Stimulated activated CD4-positive, alpha-beta T cell treated with anti-CD3 and anti-CD28 coated beads, Interleukin-12 subunit alpha, Interleukin-12 subunit beta, amount 100 ng/mL, for 24 hours (primary cell): ENCODE measurements at places on chromosomes 12 and 14.

DNA sequence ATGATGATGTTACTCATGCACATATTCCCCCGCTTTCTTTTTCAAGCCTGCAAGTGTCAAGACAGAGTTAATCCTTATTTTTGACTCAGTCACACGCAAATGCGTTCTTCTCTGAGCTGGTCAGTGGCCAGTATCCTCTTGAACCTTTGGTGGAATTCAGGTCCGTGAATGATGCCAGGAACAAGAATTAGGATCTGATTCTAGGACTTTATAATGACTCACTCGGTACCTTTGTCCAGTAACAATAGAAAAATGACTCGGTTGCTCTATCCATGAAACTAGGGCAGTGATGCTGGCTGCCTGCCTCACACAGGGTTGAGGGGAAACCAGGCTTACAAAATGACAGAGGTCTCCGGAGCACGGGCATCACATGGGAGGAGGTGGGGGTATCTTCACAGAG is 185.8 kb upstream of the NUDT4 start:
- DNase-seq = no peak

DNA sequence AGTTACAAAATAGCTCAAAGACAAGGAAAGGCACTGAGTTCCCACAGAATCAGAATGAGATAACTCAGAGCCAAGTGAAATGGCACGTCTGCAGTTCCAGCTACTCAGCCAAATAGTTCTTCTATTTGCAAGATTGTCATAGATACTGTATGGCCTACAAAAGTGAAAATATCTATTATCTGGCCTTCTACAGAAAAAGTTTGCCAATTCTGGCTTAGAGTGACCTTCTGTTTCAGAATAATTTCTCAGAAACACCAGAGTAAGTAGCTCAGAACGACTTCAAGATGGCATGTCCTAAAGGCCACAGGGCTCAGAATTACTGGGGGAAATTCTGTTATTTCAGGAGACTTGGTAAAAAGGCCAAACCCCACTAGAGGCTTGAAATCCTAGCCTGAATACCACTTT is 10.7 kb upstream of the RTRAF start:
- DNase-seq = no peak

DNA sequence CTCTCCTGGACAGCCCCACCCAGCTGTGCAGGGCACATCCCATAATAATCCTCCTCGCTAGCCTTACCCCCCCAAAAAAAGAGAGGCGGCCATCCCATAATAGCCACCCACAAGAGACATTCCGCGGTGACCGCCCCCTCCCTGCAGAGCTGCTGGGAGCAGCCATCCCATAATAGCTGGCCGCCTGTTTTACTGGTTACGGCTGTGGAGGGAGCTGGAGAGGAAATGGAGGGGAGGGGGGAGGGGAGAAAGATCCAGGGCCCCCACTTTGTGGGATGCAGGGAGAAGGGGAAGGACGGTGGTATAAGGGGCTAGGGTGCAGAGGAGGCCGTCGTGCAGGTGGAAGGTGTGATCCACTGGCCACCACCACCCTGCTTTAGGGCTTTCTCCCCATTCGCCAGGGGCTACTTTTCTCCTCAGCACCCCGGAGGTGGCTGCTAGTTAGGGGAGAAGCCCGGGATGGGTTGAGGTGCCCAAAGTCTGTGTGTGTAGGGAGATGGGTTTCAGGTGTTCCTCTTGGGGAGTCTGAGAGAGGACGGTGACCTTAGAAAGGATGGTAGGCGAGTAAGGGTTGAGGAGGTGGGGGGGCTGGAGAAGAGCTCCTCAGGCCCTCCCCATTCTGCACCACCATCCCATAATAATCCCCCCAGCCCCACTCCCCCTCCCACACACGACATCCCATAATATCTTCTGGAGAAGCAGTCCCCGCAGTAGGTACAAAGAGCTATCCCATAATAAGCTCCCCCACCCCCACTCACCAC is 6.0 kb upstream of the CHD4 start:
- DNase-seq = no peak

GRCh38 chr12:39613525-39613924 is 6.1 kb downstream of the ABCD2 start:
- DNase-seq = no peak

DNA sequence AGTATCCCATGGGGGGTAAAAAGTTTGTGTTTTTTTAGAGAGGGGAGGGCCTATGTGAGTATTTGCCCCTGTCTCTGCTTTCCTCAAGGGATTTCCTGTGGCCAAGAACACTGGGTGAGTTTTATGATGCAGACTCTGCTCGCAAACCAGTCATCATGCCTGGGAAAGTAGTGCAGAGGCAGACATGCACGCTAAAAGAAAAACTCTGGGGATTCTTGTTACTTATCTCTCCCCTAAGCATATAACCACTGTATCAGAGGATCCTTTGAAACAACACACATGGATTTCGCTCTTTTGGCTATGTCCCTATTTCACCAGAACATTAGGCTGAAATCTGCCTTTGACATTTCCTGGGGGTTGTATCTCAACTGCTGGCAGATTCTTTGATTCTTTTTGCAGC is 1845.8 kb upstream of the SEL1L start:
- DNase-seq = no peak

DNA sequence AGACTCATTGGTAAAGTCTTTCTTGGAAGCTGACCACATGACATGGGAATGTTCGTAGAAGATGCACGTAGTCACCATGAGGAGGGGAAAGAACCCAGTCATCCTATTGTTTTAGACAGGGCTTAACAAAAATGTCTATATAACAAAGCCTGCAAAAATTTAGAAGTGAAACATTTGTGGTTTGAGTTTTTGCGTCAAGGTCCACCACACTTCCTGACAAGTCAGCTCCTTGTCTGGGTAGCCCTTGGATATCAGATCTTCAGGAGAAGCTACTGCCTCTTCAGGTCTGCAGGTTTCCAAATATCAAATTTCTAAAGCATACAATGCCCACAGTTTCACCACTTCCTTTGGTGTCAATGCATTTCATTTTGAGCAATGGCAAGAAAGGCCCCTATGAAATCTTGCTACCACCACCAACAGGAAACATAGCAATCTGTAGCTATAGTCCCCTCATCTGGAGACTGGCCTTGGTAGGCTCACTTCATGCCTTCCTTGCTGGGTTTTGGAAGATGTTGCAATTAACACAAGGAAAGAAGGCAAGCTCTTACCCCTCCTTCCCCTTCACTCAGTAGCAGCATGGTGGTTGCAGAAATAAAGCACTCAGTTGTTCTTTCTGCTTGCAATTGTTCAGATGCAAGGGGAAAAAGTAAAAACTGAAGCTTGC is 235.2 kb downstream of the PCNX1 start:
- DNase-seq = no peak

DNA sequence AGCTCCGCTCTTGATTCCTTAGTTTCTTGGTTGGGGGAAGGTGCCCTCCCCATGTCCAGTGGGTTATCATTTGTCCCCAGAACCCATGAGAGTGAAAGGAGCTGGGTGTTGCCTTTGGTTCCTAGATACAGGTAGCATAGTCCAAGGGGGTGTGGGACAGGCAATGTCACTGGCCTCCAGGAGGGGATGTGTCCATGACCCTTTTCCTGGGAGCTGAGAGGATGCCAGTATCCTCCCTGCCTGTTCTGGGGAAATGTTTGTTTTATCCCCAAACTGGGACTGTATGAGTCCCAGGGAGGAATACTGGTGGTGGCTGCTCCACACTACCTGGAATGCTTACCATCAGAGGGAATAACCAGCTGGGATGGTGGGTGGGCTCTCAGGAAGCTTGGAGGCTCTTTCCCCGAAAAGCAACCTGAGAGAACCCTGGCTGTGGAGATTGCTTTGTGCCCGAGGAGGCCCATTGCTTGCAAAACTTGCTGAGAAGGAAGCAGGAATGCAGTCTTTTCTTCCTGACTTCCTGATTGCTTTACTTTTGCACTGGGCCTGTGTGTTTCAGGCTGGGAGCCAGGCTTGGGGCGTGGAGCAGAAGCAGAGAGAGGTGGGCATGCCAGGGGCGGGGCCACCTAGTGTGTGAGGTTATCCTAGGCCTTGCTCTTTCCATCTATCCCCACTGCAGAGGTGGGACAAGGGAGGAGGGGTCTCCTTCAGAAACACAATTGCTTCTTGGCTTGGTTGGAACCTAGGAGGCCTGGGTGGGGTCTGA is 715 bp upstream of the SLC10A1 start:
- DNase-seq = no peak

DNA sequence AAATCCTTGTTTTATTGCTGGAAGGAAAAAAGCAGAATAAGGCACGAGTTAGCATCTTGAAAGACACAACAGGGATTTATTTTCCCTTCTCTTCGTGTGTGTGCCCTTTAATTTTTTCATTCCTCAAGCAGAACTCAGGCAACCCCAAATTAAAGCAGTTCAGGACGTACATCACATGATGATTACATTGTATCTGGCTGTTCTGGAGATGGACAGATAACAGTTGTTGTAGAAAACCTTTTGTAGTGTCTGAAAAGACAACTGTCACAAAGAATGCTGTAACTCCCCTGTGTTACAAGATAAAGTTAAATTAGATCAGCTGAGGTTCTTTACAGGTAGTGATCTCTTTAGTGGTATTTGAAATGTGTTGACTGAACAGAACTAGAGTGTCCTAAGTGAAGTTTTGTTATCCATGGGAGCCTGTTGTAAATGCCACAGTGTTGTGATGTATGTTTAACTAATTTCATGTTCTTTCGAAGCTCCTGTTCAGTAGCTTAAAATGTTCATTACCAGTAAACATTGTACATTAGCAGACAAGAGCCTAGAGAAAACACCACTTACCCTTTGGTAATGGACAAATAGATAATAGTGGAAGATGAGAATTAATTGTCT is 58.5 kb downstream of the TMTC2 start:
- no peak for DNase-seq

DNA sequence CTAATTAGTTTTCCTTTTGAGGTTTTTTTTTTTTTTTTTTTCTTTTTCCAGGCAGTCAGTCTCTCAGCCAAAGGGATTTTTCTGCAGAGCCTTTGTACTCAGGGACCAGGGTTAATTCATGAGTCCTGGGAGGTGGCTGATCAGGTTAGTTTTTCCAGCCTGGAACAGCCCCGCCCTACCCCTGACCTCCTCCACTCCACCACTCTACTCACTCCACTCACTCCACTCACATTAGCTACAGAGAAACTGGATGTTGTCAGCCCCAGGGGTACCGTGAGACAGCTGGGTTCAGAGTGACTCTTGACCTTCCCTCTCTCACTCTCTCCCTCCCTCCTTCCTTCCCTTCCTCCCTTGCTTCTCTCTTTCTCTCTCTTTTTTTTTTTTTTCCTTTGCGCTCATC is 161.0 kb downstream of the CRADD start:
- DNase-seq = no peak

GRCh38 chr12:65840793-65841670 is 16.7 kb downstream of the HMGA2 start:
- no peak for DNase-seq

DNA sequence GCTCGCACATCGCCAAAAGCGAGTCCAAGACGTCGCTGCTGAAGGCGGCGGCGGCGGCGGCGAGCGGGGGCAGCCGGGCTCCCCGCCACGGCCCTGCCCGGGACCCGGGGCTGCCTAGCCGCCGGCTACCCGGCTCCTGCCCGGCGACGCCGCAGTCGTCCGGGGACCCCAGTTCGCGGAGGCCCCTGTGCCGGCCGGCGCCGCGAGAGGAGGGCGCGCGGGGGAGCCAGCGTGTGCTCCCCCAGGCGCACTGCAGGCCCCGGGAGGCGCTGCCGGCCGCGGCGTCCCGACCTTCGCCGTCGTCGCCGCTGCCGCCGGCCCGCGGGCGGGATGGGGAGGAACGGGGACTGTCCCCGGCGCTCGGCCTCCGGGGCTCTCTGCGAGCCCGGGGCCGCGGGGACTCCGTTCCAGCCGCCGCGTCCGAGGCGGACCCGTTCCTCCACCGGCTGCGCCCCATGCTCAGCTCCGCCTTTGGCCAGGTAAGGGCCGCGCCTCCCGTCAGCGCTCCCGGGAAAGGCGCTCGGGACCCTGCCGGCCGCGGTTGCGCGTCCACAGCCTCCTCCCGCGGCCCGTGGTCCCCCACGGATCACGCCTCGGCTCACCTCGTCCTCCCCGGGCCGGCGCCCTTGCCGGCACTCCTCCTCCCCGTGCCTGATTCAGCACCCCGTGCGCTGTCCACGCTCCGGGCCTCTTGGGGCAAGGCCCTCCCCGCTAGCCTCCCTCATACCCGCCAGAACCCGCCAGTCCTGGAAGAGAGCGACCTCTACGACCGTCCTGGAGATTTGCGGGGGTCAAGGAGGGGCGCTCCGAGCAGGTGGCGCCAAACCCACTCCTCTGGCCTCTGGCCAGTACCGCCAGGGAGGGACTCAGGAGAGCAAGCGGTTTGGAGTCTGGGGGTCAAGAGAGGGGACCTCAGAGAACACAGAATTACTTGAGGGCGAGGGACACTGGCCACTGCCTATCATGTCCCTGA is 721 bp downstream of the CABP1 start:
- DNase-seq = peak; percentile 11

- DNase-seq = no peak
These were observed 473 bp upstream of the TMEM19 start for GRCh38 chr12:71685312-71685906.

- DNase-seq = no peak
These were observed 115.7 kb downstream of the LLPH start for GRCh38 chr12:66014818-66015217.

DNA sequence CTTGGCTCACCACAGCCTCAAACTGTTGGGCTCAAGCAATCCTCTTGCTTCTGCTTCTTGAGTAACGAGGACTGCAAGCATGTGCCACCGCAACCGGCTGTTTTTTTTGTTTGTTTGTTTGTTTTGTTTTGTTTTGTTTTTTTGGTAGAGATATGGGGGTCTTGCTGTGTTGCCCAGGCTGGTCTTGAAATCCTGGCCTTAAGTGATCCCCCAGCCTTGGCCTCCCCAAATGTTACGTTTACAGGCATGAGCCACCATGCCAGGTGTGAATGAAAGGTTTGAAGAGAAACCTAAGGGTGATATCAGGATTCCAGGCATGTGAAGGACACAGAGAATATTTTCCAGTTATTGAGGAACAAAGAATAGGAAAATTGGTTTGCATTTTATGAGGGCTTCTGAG is 45.0 kb downstream of the ANO6 start:
- no peak for DNase-seq

- DNase-seq = no peak
These were observed 892 bp downstream of the TCHP start for GRCh38 chr12:109900752-109901580.

GRCh38 chr12:84411031-84411430 is 501.6 kb downstream of the SLC6A15 start:
- no peak for DNase-seq

DNA sequence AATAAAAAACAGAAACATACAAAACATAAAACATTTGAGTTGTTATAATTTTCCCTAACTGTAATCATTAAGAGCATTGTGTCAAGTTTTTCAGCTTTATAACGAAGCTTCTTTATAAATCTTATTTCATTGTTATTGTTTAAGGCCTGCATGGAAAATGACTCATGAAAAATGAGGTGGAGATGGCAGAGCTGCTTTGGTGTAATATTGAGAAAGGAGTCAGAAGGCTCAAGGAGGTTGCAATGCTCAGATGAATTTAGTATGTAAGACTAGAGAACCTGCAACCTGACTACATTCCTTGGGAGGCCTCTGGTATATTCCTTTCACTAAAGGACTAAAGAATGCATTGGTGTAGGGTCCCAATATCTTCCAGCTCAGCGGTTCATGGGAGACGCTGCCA is 61.5 kb downstream of the TMEM30B start:
- DNase-seq = no peak

DNA sequence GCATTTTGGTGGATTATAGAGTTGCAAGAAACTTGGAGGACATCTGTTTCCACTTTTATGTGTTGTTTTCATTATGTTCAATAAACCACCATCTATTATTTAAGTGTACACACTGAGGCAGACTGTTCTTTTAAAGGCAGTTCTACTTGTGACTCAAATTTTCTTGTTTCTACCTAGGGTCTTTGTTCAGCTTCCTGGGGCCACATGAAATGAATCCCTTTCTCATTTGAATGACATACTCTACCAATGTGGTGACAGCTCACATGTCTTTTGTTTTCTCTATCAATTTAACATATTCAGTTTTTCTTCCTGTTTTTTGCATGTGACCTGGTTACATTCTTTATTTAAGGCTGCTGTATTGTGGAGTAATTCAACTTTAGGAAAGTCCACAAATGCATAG is 7.9 kb downstream of the SLC16A7 start:
- no peak for DNase-seq
